ENCODE measurements at places on chromosomes 16 and 17.

DNA sequence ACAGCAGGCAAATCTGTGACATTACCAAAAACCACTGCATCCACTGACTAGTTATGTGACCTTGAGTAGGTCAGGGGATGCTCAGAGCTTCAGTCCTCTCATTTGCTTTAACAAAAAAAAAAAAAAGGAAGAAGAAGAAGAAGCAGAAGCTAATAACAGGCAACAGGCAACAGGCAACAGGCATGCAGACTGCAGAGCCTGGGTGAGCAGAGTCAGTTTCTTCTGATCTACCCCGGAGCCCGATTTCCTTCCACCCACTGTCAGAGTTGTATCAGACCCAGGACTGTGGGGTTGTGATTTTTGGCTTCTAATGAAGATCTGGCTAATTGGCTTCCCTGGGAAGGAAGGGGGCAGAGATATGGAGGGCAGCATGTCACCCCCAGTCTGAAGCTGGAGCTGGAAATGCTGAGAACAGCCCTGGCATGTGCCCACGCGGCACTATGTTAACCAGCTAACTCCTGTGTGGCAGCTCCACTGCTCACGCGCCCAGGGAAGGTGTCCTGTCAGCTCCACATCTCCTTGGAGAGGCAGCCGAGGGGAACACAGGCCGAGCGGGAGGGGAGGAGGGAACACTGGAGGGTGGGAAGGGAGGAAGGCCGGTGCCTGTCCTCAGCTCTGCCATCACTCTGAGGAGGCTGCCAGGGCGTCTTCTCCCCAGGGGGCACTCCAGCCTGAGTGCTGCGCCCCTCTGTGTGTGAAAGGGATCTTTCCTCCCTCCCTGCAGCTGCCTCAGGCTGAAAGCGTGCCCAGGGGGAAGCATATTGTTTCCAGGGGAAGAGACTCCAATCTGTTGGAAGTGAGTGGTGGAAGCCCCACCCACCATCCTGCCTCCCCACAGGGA, 17.6 kb downstream of the SRCIN1 start:
- no peak for DNase-seq

GRCh38 chr17:67164302-67164701, 80.7 kb downstream of the HELZ start:
- DNase-seq: no peak

DNA sequence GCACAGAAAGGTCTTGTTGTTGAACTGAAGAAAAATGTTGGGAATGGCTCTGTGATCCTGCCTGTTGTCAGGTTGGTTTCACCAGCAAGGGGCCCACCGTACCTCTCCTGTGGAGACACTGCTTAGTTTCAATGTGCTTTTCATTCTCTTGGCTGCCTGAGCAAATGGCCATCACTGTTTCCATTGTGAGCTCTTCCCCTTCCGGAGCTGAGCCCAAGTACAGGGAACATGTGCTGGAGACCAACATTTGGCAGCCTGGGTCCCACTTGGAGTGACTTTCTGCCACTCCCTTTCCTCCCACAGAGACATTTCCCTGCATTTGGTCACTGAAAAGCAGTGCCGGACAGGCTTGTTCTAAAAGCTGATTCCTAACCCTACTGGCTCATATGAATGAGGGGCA, 23.1 kb downstream of the GABARAPL2 start:
- DNase-seq: no peak

- no peak for DNase-seq
These were observed 45.1 kb downstream of the FZD2 start for GRCh38 chr17:44602390-44602789.

DNA sequence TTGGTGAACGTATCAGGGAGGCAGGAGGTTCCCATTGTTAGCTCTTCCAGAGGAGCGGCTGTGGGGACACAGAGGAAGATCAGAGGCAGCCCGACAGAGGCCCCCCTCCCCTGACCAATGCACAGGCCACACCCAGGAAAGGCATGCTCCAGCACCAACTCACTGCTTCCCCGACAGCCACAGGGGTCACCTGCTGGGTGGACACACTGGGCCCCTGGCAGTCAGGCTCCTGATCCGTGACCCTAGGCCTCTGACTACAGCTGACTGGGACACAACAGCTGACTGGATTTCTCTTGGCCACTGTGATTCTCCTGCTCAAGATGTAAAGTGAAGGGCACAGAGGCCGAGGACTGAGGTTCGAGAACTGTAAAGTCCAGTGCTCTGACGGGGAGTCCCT, 63.5 kb downstream of the IL21R start:
- no peak for DNase-seq

DNA sequence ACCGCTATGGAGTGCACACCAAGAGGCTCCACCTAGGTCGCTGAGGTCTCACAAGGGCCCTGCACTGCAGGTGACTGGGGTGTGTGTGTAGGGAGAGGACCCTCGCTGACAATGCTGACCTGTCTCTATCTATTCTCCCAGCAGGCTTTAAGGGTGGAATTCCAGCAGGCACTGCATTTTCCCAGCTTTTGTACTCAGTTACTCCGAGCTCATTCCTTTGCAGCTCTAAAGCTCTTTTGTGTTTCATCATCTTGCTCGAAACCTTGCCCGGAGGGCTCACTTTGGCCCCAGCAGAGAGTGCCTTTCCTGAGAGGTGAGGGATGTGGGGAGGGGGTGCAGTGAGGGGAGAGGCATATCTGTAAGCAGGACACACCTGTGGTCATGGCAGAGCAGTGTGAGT, 39.3 kb downstream of the SMPD3 start:
- no peak for DNase-seq

- no peak for DNase-seq
These were observed 233.4 kb downstream of the SHISA9 start for GRCh38 chr16:13134836-13135235.

DNA sequence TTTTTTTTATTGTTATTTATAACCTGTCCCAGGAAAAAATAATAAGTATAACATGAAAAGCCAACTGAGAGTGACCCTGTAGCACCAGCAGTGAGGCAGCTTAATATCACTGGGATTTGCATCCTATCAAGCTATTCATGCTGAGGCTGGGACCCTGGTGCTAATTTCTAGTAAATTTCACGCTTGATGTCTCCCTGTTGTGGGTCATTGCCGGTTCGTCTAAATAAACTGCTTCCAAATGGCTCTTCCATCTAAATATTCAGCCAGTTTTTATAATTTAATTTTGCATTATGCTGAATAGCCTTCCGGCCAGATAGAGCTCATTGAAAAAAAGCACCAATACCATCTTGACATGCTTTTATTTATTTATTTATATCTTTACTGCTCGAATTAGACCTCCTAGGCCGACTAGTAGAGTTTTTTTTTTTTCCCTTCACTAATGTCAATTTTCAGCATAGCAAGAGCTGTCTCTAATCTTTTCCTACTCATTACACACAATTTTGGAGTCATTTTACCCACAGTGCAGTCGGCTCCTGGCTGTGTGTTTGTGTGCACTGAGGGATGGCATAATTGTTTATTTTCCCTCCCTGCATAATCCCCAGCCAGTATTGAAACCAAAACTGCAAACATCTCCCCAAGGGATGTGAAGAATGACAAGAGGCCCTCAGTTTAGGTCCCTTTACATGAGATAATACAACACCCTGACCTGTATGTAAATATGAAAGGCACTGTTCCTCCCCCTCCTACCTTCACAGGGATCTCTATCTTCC, 168.8 kb downstream of the AATF start:
- no peak for DNase-seq

GRCh38 chr17:68134046-68134637, 98.6 kb downstream of the KPNA2 start:
- no peak for DNase-seq

GRCh38 chr16:21233045-21233520, 416 bp upstream of the ANKS4B start:
- no peak for DNase-seq

DNA sequence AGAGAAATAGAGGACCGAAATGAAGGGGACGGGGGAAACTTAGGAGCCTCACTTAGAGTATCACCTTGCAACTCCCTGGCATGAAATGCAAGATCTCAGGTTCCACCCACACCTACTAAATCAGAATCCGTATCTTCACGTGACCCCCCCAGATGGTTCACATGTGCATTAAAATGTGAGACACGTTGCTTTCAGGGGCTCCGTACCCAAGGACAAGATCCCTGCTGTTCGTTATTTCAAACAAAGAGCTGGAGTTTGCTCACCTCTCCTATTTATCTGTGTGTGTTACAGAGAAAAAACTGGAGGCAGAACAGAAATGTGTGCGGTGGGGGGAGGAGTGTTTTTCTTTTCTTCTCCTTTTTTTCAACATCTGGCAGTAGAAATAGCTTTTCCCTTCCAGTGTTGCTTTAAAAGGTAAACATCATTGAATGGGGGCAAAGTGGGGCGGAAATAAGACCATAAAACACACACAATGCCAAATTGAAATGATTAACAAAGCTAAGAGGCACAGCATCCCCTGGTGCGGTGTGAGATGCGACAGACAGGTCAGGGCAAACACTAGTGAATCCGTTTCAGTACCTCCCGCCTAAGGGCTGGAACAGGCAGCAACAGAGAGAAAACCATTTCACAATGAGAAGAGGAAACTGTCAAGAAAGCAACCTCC, 145.4 kb downstream of the SOX9 start:
- no peak for DNase-seq

GRCh38 chr16:64380751-64381150, 741.1 kb downstream of the CDH11 start:
- DNase-seq: no peak

GRCh38 chr16:19808061-19808641, 76.5 kb downstream of the GPRC5B start:
- DNase-seq: no peak

GRCh38 chr16:30895627-30896260, 670 bp upstream of the CTF1 start:
- no peak for DNase-seq

DNA sequence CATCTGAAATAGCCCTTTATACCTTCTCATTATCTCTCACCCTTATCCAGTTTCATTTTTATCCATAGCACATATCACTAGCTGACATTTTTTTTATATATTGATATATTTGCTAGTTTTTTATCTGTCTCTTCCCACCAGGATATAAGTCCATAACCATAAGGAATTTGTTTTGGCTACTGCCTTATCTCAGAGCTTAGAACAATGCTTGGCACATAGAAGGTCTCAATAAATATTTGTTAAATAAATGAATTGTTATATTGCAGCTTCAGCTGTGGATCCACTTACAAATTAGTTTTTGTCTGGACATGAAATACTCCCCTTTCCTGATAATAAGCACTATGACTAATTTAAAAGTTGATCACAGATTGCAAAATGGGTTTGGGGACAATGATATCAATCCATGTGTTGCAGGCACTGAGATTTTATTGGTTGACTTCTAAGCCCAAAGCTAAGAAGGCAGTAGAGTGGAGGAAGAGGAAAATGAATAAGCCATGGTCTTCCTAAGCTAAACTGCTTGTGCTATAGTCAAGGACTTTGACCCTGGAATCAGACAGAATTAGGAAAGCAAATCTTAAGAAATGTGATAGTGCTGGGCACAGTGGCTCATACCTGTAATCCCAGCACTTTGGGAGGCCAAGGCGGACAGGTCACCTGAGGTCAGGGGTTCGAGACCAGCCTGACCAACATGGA, 31.9 kb upstream of the YPEL2 start:
- DNase-seq: no peak

- no peak for DNase-seq
These were observed 120.2 kb upstream of the XYLT1 start for GRCh38 chr16:17590711-17591654.

GRCh38 chr17:61567045-61567802, 23.8 kb downstream of the NACA2 start:
- no peak for DNase-seq

DNA sequence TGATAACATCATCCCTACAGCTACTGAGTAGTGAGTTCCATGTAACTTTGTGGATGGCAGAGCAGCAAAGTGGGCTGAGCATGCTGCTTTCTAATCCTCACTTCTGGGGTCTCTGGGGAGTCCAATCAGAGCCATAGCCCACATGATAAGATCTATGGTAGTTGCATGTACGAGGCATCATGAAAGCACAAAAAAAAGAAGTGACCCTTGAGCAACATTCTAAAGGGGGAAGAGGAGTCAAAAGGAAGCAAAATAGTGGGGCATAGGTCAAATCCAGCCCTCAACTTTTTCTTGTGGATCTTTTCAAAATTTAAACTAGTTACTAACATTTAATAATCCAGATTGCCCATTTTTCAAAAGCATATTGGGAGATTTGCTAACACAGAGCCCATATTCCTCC, 208.5 kb upstream of the TOX3 start:
- no peak for DNase-seq

GRCh38 chr16:54201200-54201599, 85.4 kb downstream of the IRX3 start:
- DNase-seq: no peak

- no peak for DNase-seq
These were observed 17.1 kb downstream of the TRAF4 start for GRCh38 chr17:28760601-28761562.

DNA sequence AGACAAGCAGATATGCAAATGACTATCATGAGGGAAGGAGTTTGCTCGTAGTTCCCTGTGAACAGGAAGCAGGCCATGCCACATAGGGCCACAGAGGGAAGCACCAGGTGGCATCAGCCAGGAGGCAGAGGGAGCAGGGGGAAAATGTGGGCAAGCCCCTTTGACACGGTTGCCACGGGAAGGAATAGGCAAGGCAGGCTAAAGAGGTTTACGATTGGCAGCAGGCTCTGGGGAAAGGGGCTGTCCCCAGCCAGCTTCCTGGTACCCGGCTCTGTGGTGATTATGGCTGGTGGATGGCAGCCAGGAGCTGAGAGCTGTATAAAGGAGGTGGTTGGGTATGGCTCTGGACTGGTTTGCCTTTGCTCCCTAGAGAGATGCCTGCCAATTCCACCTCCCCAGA, 848 bp downstream of the CES3 start:
- DNase-seq: no peak

- DNase-seq: no peak
These were observed 80.6 kb downstream of the IRF8 start for GRCh38 chr16:85979605-85980004.

DNA sequence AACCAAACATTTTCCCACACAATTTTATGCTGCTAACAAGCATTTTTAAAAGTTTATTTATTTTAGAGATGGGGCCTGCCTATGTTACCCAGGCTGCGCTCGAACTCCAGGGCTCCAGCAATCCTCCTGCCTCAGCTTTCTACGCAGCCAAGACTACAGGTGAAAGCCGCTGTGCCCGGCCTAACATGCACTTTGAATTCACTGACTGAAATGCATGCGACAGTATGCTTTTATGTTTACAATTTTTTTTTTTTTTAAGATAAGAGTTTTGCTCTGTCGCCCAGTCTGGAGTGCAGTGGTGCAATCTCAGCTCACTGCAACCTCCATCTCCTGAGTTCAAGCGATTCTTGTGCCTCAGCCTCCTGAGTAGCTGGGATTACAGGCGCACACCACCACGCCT, 47.8 kb downstream of the MAP1LC3B start:
- no peak for DNase-seq

- DNase-seq: no peak
These were observed 25.2 kb downstream of the KANSL1 start for GRCh38 chr17:46167826-46168569.

Data from GOT3 (cell line).